ENCODE measurements at places on chromosomes 6 and 20.

GRCh38 chr6:110864824-110865223 is 9.8 kb upstream of the AMD1 start:
- no peak for DNase-seq

GRCh38 chr6:44038543-44039065 is 88.6 kb downstream of the MRPL14 start:
- DNase-seq, result no peak

DNA sequence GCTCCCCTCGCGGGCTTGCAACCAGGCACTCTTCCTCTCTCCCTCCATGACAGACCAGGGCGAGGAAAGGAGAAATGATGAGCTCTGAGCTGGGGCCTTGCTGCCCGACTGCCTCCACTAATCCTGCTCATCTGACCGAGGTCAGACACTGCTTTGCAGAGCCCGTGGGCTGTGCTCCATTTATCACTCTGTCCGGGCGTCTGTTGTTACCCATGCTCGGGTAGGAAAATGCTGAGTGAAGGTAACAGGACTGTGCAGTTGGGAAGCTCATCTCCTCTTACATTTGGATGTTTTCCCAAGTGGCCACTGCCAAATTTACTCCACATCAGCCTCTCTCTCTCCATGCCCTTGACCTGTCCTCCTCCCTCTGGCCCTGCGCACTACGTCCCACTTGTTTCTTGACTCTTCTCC is 14.6 kb downstream of the RPS6KA2 start:
- no peak for DNase-seq

GRCh38 chr6:105851113-105851580 is 235.0 kb upstream of the PRDM1 start:
- no peak for DNase-seq

DNA sequence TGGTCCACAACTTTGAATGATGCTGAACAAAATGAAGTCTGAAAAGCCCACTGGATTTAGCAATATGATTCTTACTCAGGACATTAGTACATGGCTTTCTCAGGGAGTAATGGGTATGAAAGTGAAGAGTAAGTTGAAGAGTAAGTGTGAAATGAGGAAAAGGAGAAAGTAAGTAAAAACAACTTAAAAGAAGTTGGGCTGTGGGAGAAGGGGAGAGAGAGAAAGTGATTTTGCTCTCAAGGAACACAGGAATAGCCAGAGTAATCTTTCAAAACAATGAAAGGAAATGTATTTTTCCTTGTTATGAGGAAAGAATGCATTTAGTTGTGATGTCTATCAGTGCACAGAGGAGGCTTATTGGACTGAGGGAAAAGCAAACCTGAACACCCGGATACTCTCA is 39.8 kb upstream of the NKAIN2 start:
- no peak for DNase-seq

DNA sequence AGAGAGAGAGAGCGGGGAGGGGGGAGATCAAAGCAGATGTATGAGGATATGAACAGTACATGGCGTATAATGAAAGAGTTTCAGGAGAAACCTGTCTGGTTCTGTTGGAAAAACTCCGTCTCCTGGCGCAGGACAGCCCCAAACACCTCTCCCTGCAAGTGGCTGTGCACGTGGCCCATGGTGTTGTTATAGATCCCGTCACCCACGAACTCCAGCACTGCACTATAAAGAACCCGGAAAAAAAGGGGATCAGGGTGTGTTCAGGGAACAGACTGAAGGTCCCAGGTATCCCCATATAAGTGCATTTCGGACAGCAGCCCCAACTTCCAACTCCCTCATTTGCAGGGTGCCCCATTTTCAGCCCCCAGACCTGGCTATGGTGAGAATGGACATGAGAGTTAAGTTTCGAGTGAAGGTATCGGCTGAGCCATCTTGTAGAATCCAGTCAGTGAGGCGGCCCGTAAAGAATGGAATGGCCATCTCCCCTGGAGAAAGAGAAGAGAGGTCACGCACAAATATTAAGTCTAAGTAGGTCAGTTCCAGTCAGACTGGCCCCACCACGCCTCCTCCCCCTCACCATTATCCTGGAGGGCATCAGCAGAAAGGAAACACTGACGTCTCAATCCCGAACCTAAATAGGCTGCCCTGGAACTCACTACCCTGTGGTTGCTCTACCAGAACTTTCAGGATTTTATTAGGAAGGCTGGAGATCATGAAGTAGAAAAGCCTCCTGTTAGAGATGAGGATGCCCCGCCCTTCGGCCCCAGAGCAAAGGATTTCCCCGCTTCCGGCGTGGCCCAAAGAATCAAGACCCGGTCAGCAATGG is 1.3 kb downstream of the TAP1 start:
- DNase-seq, result peak; percentile 61

GRCh38 chr20:56587307-56588041 is 41.6 kb upstream of the TFAP2C start:
- no peak for DNase-seq

- DNase-seq, result no peak
Observed at GRCh38 chr20:35134880-35135279, 12.3 kb downstream of the EDEM2 start.

DNA sequence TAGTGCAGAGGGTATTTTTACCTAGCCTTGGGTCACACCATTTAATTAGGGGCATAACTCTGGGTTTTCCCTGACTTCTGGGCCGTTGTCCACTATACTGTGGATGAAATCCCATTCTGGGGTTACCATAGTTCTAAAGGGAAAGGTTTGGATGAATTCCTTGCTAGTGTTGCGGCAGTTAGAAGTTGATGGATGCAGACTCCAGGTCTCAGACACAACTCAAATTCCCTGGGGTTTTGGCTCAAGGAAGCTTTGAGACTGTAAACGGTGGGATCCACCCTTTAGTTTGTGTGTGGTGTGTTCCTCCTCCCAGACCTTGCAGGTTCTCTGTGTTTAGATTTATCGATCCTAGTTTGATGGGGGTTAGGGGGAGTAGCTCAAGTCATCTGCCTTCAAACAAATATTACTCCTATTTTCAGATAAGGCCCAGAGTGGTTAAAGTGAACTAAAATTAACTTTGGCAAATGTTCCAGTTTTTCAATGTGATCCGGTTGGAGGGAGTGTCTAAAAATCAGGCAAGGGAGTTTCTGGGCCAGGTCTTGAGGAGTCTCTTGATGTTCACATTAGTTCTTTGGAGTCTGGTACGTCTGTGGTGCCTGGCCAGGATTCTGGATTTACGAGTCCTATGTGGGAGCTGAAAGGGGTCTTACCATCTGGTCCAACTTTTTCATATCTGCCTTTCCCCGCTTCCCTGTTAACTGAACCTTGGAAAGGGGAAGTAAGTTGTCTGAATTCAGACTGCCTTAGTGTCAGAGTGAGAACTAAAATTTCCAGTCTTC is 1.5 kb downstream of the RALY start:
- DNase-seq, result no peak

- no peak for DNase-seq
Observed at GRCh38 chr6:119201480-119201879, 123.0 kb upstream of the FAM184A start.

DNA sequence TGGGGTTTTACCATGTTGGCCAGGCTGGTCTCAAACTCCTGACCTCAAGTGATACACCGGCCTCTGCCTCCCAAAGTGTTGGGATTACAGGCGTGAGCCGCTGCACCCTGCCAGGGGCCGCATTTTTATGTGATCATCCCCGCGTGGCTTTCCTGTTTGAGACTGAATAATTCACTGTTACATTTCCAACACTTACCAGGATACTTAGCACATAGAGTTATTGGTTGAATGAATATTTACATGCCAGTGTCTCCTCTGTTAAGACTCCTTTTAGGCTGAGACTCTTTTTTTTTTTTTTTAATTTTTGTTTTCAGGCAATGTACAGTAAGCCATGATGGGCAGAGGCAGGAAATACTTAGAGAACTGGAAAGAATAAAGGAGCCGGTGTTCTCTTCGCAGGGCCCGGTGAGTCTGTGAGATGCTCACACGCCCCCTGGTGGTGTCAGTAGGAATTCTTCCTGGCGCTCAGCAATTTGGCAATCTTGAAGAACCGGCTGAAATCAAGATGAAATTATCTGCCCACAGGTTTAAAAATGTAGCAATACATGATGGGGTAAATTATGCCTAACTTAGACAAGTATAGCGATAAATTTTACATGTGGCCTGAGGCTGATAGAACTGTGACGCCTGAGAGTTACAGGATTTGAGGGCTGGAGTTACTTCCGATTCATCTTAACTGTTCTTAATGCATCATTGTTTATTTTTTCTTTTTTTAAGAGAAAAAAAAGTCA is 7.6 kb upstream of the RNF114 start:
- DNase-seq, result peak; percentile 86

DNA sequence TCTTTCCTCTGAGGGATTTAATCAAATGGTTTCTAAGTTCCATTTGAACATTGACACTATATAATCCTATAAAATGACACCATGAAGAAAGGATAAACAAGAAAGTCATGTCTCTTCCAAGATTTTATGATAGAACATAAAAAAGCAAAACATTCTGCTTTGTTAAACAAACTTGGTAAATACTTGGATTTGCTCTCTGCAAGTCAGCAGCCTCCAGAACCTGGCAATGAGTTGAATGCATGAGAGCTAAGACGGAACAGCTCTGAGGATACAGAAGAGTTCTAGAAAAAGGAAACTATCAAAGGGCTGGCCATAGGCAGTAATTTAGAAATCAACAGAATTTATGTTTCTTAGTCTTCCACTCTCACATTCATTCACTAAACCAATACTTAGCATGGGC is 656.0 kb upstream of the ID4 start:
- DNase-seq, result no peak

DNA sequence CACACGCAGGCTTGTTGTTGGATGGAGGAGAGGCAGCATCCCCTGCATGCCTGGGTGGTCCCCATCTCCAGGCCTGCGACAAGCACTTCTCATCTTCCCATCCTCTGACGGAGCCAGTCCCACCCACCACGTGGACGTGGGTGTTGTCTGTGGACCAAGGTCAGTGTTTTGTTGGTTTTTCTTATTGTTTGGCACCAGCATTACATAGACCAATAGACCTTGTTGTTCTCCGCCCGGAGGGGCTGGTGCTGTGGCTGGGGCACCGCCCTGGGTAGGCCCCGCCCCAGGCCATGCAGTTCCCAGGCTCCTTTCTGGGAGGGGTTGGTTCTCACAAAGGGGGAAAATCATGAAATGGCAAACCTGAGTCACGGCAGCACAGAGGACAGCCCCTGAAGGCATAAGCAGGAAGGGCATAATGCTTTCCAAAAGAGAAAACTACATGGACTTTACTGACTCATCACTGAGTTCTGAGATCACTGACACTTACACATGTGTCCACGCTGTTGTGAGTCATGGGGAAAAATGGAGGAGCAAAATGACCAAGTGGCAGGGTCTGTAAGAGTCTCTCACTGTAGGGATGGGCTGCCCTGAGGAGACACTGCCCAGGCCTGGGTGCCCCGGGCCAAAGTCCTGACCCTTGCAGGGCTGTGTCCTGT is 90.8 kb downstream of the THBS2 start:
- DNase-seq, result no peak

DNA sequence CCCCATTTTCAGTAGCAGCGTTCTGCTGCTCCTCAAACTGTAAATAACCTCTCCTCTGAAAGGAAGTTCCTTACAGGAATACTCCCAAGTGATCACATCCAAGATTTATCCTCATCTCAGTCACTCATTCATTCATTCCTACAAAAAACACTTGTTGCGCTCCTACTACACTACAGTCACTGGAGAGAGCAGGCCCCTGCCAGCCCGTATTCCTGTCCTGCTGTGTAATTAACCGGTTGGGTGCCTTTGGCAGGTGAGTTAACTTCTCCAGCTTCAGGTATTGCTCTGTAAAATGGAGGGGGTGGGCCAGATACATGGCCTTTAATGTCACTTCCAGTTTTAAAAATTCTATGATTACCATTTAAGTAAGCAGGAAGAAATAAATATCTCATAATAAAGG is 15.0 kb upstream of the ZBTB24 start:
- DNase-seq, result no peak

DNA sequence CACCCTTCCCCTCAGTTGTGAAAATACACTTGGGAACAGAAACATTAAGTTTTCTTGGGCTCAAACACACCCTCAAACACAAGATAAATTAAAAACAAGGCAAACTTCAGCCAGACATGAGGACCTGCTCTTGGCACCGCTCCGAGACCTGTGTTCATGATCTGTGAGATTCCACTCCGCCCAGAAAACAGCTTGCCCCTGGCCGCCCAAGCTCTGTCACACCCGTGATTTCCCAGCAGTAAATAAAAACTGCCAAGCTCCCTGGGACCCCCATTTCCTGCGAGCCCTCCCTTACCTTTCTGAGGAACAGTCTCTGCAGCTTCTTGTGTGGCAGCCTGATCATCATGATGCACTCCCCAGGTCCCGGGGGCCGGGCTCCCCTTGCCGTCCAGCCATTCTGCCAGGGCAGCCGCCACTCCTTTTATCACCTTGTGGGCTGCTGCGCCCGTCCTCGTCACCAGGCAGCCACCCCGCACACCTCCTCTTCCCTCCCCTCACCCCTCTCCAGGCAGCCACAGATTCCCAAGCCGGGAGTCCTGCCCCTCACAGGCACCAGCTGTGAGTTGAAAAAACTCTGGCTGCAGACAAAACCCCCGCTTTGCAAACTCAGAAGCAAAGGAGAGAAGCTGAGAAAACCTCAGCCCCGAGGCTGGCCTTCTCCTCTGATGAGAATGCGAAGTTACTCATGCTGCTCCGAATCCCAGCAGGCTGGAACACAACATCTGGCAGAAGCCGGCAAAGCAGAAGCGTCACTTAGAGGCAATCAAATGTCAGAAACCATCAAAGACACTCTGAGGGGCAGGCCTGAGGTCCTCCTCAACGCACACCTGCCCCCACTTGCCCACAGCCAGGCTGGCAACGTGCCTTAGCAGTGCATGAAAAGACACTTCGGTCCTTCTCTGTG is 130.4 kb upstream of the RPS6KA2 start:
- no peak for DNase-seq

GRCh38 chr6:44708208-44708607 is 320.7 kb downstream of the CDC5L start:
- no peak for DNase-seq

DNA sequence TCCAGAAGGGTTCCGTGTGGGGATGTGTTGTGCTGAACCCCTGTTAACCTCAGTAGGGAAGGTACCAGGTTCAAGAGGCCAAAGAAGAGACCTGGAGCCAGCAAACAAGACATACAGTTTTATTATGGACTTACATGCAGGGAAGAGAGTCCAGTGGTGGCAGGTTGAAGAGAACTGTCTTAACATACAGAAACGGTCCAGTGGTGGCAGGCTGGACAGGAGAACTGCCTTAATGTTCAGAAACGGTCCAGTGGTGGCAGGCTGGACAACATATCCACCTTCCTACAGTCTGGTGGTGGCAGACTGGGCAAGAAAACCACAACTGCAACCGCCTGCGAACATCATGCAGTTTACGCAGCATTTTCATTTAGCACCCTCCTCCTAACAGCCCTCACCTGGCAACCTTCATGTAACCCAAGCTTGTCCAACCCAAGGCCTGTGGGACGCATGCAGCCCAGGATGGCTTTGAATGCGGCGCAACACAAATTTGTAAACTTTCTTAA is 75.9 kb downstream of the PHACTR3 start:
- no peak for DNase-seq
